Activated CD4-positive, alpha-beta T cell treated with anti-CD3 and anti-CD28 coated beads, Interleukin-2, amount 10 ng/mL, durations not matched to agents 24 days and 14 days (primary cell): ENCODE measurements at places on chromosomes 7 and 10. TPM values are rescaled to one million over a fixed set of nuclear protein-coding genes. Genes with fewer than 3 reads are reported as not detected.

Gene OSBPL3
- 93.7 and 93.8 TPM in 2 replicates for total RNA-seq

Gene SDK1
- 0.14 and 0.16 TPM in 2 replicates for total RNA-seq

Gene FAM24B
- total RNA-seq, result 14.2 and 15.2 TPM in 2 replicates

Gene FLNC
- total RNA-seq, result 0.02 and 0.09 TPM in 2 replicates

Gene ZNF736
- total RNA-seq, result 18.7 and 22.6 TPM in 2 replicates
